NCI-H1105 (cell line): ENCODE measurements at places on chromosomes 12 and 14.
A peak's percentile ranks its signal among the peaks of the same experiment; 100 is the strongest.

GRCh38 chr14:95039259-95039992 lies 117.9 kb downstream of the DICER1 start:
- no peak for DNase-seq

GRCh38 chr14:68404146-68404527 lies 388.7 kb downstream of the ZFP36L1 start:
- no peak for DNase-seq

GRCh38 chr12:20411345-20411744 lies 43.0 kb downstream of the PDE3A start:
- DNase-seq: no peak

GRCh38 chr12:117166107-117166506 lies 24.2 kb downstream of the FBXO21 start:
- DNase-seq: no peak

GRCh38 chr12:27818401-27818918 lies 38.4 kb upstream of the MANSC4 start:
- no peak for DNase-seq

DNA sequence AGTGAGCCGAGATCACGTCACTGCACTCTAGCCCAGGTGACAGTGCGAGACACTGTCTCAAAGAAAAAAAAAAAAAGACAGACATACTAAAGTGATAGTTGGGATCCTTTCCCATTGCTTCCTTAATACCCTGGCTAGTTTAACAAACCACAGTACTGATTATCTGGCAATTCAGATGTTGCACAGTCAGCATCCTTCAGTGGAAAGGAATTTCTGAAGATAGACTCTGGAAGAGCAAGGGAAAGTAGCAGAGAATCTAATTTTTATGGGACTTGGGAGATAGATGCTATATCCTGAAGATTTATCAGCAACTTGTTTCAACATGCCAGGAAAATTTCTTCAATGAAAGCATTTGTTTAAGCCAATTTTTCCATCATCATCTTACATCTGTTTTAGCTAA lies 6.5 kb upstream of the PPFIBP1 start:
- no peak for DNase-seq

DNA sequence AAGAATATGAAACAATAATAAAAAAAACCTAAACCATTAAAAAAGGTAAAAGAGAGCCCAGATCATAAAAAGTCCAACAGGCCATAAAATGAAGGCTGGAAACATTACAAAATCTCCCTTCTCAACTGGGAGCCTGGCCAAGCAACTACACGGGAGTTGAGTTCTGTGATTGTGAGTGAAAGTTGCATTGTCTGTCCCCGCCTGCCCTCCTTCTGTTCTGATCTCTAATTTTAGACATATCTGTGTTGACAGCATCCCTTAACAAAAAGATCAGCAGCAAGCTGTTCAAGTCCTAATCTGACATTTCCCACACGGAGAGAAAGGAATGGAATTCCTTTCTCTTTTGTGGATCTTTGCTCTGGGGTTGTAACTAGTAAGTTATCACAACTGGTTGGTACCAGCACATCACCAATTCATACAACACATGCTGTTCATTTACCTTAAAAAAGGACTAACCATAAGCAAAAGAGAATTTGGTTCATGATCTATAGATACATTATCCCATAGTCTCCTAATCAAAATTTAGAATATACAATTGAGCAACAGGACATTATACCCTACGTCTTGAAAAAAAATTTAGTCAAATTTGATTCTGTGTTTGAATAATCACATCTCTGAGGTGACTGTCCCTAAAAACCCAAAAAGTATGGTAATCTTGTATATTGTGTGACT lies 205.1 kb upstream of the GZMB start:
- DNase-seq: no peak

GRCh38 chr14:22434901-22435550 lies 154.0 kb downstream of the DAD1 start:
- no peak for DNase-seq

DNA sequence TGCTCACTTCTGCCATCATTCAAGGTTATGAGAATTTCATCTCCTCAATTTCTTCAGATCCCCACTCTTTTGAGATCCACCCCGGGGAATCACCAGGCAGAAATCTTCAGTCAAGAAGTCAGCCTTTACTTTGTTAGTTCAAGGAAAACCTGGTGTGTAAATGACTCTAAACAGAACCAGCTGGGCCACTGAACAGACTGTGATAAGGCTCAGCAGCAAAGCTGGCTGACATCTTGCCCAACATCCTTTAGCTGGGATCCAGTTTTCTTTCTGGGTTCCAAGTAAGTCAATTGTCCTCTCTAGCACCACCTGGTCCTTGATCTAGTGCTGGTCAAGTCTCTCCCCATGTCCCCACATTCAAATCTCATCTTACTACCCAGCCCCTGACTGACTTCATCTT lies 11.6 kb downstream of the CLMN start:
- DNase-seq: no peak

DNA sequence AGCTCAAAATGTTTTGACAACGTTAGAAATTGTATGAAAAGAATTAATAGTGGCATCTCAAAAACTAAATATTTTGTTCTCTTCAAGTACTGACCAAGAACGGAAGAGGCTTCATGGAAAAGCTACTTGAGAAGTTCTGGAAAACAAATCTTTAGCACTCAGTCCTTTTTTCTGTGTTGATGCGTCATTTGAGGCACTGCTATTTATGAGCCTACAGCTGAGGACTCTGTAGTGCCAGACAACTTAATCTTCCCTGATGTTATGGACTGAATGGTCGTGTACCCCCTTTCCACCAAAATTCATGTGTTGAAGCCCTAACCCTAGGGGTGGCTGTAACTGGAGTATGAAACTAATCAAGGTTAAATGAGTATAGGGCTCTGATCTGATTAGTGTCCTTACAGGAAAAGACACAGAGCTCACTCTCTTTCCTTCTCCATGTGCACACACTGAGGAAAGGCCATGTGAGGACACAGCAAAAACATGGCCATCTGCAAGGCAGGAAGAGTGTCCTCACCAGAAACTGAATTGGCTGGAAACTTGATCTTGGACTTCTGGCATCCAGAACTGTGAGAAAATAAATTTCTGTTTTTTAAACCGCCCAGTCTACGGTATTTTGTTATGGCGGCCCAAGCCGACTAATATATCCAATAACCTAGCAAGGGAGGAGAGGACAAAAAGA lies 337.0 kb upstream of the CLEC14A start:
- DNase-seq: no peak

DNA sequence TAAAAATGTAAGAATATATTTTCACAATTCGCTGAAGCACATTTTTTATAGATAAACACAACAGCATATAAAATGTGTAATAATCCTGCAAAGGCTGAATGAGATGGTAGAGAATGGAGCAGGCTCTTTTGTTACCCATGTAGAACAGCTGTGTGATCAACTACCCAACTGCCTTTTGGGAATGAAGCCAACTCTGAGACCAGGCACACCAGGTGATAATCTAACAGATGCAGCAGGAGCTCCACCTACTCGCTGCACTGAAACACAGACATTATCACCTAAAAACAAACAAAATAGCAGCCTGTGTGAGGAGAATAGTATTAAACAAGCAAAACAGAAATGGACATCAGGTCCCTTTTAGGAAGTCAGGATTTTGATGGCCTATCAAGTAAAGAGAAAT lies 183.3 kb downstream of the CCDC59 start:
- peak; percentile 92 for DNase-seq

DNA sequence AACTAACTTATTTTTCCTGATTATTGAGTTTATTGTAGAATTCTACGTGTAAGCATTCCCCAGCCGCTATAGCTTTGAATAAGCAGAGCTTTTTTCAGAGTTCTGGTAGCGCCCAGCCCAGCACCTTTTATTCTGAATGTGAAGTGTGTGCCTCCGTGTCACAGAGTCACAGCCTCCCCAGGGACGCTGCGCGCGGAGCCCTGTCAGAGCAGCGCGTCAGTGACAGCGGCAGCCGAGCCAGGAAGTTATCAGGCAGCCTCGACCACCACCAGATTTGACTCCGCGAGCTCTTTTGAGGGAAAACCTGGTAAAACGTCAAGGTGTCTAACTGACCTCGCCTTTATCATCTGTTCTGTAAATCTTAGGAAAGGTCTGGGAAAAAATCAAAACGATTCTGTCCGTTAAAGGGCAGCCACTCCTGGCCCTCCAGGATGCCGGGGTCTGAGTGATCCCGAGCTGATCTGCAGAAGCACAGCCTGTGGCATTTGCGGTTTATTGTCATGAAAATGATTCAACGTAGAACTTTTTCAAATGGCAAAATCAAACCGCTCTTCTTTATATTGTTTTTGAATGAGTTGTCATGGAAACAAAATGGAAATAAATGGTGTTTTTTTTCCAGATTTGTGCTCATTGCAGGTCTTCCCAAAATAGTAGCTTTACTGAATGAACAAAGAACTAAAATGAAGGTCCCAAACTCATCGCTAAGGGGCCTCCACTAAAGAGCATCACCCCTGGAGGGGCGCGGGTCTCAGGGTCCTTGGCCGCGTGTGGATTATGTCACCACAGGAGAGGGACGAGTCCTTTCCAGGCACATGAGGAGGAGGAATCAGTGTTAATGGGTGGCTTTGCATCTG lies 43.1 kb upstream of the MMP17 start:
- no peak for DNase-seq

DNA sequence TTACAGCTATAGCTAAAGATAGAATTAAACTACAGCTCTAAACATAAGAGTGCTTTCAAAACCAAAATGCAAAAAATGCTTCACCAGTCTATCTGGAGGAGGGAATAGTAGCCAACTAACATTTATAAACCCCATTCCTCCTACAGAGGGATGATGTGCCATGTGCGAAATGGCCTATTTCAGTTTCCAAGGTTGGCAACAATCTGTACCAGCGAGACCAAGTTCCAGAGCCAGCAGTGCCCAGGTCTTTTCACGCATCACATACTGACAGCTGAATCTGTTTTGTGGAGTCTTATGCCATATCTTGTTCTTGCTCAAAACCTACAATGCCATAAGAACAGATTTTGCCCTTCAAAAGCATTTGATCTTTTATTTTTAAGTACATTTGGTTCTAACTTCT lies 24.5 kb downstream of the NELL2 start:
- DNase-seq: no peak

DNA sequence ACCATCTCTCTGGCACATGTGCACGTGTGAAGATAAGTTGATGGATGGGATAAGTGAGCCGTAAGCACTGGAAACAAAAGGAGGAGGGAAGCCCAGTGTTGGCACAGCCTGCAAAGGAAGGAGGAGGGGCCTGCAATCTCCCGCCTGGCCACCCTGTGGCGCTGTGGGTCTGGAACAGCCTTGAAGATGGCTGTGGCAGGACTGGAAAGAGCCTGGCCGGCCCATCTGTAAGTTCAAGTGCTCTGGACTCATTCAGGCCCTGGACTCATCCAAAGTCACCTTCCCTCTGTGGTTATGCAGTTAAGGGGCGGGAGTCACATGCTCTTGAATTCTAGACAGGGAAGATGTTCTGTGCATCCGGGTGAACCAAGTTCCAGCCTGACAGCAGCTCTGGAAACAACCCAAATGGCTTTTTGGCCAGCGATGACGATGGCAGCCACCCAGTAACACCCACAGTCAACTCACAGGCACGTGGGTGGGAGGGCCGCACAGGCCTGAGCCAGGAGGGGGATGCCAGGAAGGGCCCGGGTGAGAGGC lies 50.4 kb downstream of the CHGA start:
- no peak for DNase-seq

GRCh38 chr14:99566009-99566389 lies 38.0 kb downstream of the CCDC85C start:
- DNase-seq: no peak

- DNase-seq: no peak
These were observed 42.3 kb downstream of the GNS start for GRCh38 chr12:64716839-64717455.

DNA sequence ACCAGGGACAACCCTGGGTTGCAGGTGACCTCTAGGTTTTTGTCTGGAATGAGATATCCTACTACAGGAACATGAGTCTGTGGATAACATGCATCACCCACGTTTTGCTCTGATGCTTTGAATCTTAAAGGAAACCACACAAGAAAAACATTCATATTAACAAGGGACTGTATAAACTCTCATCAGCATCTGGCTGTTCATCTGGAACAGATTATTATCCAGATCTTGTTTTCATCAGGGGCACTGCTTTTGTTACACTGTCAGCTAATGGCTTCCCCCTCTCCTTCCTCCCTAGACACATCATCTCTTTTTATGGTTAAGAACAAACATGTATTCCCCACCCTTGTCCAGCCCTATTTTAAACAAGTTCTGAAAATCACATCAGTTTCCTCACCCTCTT lies 1095.7 kb downstream of the AACS start:
- DNase-seq: no peak

DNA sequence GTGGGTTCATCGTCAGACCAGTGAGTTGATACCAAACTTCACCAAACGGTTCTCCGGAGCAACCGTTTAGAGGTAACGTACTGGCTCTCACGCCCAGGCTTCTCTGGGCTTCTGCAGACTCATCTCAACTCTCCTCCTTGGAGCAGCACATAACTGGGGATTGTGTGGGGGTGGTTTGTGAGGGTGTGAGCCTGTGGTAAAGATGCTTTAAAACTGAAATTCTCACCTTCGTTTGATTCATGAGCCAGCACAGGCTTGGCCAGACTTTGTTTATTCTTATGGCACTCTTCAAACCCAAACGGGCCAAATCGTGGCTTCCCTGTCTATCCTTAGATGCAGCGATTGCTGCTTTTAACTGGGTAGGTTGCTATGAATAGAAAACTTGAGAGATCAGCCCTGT lies 121.3 kb downstream of the SAMD4A start:
- no peak for DNase-seq

DNA sequence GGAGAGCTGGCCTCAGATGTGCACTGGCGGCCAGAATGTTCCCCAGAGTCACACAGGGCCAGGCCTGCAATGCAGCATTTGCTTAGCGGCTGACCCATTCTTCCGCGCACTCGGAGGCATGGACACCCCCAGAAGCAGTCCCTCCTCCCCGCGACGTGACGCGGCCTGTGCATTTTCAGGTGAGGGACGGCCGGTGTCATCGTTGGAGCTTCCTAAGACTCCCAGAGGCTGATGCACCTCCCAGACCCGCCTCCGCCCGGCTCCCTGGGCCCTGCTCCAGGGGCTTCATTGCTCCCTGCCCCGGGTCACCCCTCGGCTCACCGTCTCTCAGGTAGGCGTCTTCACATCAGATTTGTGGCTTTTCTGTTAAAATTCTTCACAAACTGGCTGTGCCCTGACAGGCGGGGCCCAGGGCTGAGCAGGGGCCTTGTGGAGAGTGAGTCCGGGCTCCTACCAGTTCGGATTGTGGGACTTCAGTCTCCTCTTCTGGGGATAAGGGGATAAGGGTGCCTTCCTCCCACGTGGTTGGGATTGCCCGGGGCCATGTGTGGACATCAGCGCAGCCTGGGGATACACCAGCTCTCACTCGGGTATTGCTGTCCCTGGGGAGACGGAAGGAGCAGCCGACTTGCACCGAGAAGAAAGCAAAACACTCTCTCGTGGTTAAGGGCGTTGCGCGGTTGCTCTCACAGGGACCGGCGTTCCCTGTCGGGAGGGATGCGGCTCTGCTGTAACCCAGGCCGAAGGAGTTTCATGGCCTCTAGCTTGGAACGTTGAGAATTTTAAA lies 249.1 kb downstream of the ADGRD1 start:
- no peak for DNase-seq

- DNase-seq: no peak
These were observed 15.3 kb downstream of the RNASE2 start for GRCh38 chr14:20970647-20970982.

GRCh38 chr14:57848353-57848752 lies 17.5 kb downstream of the SLC35F4 start:
- no peak for DNase-seq
